ENCODE measurements at places on chromosomes 11 and 22. TPM values are rescaled to one million over a fixed set of nuclear protein-coding genes. Genes with fewer than 3 reads are reported as not detected.
A peak's percentile ranks its signal among the peaks of the same experiment; 100 is the strongest.

DNA sequence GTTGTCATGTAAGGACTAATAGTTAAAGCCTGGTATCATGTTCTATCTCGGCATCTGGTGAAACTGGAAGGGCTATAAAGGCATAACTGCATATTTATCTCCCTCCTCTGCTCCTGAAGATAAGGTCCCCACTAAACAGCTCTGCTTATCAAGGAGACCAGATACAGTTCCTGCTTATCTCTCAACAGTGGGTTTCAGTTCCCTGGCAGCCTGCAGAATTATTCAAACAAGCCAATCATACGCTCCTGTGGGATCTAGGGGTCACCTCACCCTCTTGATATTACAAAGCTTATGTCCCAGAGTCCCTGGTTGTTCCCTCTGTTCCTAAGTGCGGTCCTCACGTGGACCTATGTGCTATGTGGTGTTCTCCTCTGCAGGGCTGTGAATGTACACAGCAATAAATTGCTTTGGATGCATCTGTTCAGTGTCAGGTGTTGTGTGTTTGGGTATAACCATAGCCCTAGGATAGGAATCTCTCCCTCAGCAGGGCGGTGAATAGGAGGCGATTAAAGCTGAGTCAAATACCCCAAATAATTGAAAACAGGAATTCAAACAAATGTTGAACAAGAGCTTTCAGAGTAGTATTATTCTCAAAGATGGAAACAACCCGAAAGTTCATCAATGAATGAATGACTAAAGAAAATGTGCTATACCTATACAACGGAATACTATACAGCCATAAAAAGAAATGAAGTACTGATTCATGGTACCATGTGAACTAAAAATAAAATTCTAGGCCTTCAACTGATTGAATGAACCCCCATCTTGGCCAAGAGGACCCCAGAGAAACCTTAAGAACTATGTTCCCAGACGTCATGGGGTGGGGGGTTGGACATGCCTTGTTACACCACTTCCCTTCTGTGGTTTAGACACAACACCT, 3.1 kb upstream of the OOSP4A start:
- ATAC-seq: no peak

- ATAC-seq: no peak
Observed at GRCh38 chr11:78933350-78933749, 358.7 kb upstream of the NARS2 start.

Gene OR52I2
- total RNA-seq: not detected

GRCh38 chr22:28951969-28952521, 68.7 kb downstream of the ZNRF3 start:
- ATAC-seq: no peak

DNA sequence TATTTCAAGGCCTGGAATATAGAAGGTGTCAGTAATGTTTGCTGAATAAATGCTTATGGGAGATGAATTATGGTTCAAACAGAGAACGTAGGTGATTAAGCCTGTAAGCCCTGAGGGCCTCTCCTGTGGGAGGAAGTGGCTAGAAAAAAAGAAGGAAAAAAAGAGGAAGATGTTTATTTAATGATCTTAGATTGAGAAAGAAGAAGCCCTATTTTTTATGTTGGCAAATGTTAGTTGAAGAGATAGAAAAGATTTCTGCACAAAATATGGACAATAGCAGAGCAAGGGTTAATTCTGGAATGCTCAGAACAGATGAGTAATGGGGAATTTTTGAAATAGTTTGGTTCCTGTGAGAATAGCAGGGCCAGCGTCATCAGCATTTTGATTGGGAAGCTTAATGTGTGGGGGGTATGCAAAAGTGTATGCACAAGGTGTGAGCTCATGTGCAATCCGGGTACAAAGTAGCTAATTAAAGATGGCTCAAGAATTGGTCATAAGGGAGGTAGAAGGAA, 95.7 kb downstream of the TEAD1 start:
- peak; percentile 48 for ATAC-seq

Gene SOX10
- total RNA-seq: 0.44 TPM

DNA sequence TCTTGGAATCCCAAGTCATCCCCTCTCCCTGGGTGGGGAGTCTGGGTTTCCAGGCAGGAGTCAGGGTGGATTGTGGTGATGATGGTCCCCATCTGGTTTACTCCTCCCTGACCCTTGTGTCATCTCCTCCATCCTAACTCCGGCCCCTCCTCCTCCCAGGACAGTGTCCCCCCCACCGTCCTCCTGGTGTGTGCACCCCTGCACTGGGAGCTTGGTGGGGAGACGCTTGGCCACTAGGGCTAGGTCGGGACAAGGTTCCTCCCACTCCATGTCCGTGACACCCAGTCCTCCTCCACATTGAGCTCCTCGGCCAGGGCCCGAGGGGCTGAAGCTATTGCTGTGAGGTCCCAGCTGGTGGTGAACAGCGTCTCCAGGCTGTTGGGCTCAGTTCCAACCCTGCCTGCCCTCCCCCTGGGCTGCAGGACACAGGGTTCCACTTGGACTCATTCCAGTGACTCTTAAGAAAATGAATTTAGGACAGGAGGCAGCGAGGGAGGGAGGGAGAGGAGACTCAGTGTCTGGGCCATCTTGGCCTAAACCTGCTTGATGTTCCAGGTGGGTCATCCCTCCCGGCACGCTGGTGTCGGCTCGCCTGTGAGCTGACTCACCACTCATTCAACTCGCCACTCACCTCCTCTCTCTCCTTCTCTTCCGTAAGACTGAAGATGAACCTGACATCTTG, 433.2 kb downstream of the TBC1D22A start:
- no peak for ATAC-seq

Gene MS4A3
- total RNA-seq: not detected

Gene DEUP1
- total RNA-seq: not detected

Gene CADM1
- 8.8 TPM for total RNA-seq

DNA sequence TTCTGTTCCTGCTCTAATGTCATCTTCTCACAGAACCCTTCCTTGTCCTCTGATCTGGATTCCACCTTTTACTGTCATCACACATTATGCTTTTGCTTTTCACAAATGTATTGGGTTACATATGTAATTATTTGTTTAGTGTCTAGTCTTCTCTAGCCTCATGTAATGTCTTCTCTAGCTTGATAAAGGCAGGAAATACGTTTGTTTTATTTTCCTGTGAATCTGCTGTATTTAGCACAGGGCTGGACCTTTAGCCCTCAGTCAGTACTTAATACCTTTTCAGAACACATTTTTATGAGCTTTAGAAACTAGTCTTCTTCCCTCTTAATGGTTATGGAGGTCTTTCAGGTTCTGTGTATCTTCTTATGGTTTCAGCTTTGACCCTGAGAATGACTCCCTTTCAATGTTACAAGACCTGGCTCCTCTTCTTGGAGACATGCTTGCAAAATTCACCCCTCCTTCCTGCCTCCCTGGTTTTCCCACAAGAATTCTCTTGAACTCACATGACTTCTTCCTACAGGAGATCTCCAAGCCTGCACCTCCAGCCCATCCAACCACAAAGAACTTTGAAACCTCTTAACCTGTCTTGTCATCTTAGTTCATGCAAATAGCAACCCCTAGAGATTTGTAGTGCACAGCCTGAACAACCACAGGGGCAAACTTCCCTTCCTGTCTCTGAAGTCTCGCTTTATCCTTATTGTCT, 132.7 kb upstream of the DDI1 start:
- no peak for ATAC-seq

DNA sequence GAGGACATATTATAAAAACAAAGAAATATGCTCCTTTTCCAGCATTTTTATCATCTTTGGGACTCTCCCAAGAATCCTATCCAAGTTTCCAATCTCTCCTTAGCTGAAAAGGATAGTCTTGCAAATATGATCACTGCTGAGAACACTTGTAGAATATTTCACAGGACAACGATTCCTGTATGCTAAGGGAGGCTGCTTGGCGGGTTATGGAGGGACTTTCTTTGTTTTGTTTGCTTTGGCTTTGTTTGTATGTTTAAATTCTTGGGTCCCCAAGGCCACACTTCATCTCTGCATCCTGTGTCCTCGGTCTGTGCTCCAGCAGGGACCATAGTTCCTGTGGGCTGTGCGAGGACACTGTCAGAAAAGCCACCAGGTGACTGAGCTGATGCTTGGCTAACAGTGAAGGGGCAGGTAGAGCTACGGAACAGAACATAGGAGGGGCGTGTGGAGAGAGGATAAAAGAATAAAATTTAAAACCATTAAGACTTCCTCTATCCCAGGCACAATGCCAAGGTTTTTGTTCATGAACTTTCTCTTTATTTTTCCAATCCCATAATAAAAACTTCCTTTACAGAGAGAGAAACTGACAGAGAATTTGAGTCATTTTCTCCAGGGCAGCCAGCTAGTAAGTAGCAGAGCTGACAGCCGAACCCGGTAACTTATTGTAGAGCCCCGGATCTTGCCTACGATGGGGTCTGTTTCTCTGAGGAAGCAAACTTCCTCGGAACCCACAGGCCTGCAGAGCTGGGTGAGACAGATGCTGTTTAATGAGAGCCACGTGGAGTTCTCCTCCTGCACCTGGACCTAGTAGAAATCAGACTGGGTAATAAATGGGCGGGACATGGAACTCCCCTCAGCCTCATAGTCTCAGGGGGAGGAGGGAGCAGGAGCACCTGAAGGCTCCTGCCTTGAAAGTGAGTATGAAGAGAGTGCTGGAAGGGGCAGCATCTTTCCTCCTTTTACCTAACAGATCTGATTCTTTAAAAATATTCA, at the start of gene IZUMO1R:
Gene IZUMO1R, plus strand, starts transcription at position 615 of the 993 bp plus-strand sequence. CDS start 1,057 bp downstream, outside the sequence.
- ATAC-seq: no peak

GRCh38 chr11:84022201-84022600, 736.0 kb upstream of the CCDC90B start:
- ATAC-seq: no peak

DNA sequence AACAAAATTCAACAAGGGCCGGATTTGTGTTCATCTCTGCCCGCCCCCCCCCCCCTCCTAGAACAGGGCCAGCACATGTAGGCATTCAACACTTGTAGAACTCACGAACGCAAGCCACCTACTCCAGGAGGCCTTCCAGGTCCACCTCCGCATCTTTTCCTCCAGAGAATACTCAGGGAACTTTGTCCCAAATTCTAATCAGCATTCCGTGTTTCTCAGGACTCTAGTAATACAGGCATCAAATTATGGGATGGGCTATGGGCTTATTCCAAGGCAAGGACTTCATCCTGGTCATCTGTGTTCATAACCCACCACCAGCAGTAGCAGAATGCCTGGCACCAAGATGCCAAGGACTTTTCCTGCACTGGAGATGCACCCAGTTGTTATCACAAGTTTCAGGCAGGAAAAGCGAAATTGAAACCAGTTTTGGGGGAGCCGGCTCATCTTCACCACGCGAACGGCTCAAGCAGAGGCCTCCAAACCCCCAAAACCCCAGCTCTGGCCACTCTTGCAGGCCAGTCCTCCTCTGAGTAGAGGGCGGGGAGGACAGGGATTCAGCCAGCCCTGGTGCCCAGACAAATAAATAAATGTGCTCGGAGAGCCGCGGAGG, 462 bp downstream of the UBE2L6 start:
- ATAC-seq: no peak

Gene BTBD18
- not detected for total RNA-seq
